ENCODE measurements at places on chromosomes 4 and X.

DNA sequence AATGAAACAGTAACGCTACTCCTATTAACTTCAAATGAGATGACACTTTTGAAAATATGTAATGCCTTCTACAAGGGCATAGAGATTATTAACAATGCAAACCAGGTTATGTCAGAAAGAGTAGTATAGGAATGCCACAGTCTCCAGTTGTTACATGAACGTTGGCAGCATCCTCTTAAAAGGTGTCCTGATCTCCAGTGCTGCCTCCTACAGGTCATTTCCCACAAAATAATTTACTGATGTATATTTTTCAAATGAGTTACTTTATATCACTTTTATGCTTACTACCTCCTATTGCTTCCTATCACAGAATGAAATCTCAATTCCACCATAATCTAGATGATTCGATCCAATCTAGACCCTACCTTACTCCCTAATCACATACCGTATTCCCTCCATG is 195.2 kb upstream of the EPHA5 start:
- DNase-seq: peak; percentile 18

DNA sequence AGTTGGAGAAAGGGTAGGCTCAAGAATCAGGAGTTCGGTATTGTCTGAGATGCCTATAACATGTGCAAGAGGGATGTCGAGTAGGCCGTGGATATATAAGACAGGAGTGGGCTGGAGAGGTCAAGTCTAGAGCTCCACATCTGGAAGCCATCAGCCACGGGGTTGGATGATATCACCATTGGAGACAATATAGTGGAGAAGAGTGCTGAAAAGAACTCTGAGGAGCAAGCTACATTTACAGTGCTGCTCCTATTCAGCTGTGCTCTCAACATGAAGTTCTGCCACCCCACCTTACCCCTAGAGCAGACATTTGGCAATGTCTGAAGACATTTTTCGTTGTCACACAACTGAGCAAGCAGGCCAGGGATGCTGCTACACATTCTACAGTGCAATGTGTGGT is 20.9 kb upstream of the PLAC1 start:
- DNase-seq: no peak

- no peak for DNase-seq
These were observed at the start of gene XPNPEP2 for GRCh38 chrX:129738466-129739308. Gene XPNPEP2, plus strand, starts transcription at chrX:129738979. Its CDS starts 235 bp downstream, at chrX:129739214.

DNA sequence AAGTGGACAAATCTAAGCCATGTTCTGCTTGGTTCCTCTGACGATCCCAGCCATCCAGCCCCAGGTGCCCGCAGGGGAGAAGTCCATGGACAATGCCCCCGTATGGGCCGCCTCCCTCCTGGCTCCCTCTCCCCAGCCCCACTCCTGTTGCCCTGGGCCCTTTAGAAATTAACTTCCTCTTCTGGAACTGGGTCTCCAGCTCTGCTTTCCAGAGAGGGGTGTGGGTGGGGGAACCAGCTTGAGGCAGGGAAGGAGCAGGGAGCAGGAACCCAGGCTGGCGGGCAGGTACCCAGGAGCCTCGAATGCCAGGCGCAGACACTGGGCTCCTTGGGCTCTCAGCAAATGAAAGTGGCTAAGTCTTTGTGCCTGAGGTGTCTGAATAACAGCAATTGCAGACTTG is 12.7 kb upstream of the ABLIM2 start:
- DNase-seq: no peak

DNA sequence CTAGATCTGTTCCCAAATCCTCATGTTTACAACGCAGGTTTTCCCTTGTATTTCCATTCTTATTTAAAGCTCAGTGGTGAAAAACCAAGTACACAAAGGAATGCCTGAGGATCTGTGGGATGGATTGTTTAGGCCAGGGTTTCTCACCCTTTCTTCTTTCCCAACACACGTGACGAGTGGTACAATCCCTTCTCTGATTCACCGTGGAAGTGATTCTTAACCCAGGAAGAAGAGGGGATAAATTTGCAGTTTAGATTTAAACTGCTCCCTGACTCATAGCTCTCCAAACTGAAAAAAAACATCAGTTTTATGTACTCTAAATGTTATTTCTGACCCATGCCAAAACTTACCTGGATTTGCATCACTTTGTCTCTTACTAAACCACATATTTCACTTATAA is 17.0 kb downstream of the PAQR3 start:
- no peak for DNase-seq

- DNase-seq: no peak
These were observed 9.4 kb upstream of the TET2 start for GRCh38 chr4:105137121-105137875.

DNA sequence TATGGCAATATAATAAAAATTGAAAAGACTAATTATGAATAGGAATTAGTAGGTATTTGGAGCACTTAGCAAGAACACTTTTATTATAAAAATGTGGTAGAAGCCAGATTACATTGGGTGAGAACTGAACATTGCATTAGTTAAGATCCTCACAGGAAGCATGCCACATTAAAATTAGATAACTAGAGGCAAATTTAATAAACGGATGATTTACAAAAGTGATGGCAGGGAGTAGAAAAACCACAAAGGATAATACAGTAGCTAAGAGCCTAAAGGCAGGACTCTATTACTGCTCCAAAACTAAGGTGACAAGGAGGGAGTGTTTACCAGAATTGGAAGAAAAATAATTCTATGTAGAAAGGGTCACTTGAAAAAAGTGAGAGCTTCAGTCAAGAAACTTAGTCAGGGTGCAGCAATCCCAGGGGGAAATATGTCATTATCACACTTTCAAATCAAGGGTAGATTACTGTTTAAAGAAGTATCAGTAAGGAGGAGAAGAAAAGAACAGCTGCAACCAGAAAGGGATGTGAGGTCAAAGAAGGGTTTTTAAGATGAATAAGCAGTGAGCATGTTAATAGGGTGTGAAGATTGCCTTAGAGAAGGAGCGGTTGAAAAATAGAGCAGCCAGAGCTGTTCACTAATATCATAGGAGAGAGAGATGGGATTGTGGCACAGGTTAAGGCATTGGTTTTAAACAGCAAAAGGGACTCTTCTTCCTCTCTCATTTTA is 84.6 kb downstream of the NDST4 start:
- no peak for DNase-seq

DNA sequence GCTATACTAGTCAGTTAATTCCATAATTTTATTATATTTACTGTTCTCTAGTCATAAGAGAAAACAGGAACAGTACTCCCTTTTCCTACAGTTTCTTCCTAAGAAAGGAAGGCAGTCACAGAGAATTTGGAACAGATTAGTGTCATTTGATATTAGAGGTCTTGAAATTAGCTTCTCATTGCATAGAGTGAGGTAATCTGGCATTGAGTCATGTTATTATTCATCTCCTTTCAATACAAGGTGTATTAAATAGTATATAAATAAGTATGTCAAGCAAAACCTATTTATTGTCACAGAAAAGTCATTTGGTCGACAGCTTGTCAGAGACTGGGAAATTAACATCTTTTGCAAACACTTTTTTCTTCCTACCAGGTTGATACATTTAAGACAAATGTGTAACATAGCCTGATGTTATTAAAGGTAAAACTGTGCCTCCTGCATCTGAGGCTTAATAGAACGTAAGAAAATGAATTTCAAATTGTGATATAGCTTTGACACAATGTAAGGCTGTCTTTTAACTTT is 753.1 kb upstream of the FRG1 start:
- no peak for DNase-seq

GRCh38 chr4:134024251-134024650 is 177.3 kb downstream of the PABPC4L start:
- DNase-seq: peak; percentile 39
